ENCODE measurements at places on chromosomes 6 and 20.

- DNase-seq, result no peak
Measured at GRCh38 chr6:71383901-71384489, 95.4 kb downstream of the OGFRL1 start.

- DNase-seq, result no peak
Measured at GRCh38 chr6:5736016-5736738, 270.5 kb downstream of the NRN1 start.

DNA sequence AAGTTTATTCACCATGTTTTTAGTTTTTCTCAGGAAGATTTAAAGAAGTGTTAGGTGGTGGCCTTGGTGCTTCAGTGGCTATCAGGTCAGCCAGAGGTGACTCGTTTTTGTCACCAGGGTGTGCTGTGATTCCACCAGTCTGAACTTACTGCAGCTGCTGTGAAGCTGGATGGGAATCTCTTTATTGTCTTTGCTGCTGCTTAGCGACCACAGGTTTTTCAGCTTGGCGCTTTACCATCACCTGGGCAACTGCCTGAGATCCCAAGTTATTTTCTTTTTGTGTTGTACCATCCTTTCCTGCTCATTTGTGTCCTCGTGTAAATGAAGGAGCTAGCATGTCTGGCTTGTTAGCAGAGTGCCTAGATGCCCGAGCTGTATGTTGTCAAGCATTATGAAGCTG lies 146.9 kb downstream of the MACROD2 start:
- DNase-seq, result no peak

DNA sequence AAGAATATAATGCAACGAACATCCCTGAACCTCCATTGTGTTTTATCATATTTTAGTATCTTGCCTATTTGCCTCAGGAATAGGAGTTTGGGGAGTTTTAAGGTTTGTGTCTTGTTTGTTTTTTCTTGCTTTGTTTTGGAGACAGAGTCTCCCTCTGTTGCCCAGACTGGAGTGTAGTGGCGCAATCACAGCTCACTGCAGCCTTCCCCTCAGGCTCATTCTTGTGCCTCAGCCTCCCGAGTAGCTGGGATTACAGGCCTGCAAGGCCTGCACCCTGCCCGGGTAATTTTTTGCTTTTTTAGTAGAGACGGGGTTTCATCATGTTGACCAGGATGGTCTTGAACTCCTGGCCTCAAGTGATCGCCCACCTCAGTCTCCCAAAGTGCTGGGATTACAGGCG lies 63.3 kb upstream of the CARMIL1 start:
- DNase-seq, result no peak

DNA sequence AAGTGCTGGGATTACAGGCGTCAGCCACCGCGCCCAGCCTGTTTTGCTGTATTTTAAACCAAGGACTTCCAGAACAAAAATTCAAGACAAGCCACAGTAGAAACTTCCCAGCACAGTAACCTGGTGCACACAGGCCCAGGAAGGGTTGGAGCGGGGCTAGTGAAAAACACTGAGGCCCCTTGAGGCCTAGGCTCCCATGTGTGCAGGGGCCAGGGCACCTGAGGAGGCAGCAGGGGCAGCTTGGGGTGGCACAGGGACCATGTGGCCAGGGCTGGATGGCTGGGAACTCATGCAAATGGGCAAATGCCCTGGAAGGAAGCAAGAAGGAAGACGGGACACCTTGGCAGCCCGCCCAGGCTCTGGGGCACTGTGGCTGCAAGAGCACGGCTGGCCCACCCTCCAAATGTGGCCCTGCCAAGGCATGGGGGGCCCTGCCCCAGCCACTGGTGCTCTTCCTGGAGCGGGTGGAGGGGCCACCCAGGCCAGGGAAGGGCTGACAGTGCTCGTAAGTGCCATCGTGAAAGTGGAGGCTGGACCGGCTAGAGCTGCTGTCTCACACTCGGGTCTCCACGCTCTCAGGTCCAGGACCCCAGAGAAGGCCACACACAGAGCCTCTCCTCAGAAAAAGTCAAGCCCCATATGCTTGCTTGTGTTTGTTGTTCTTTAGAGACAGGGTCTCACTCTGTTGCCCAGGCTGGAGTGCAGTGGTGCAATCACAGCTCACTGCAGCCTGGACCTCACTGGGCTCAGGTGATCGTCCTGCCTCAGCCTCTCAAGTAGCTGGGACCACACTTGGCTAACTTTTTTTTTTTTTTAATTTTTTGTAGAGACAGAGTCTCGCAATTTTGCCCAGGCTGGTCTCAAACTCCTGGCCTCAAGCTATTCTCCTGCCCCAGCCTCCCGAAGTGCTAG lies 10.3 kb downstream of the SLC2A4RG start:
- DNase-seq, result no peak

DNA sequence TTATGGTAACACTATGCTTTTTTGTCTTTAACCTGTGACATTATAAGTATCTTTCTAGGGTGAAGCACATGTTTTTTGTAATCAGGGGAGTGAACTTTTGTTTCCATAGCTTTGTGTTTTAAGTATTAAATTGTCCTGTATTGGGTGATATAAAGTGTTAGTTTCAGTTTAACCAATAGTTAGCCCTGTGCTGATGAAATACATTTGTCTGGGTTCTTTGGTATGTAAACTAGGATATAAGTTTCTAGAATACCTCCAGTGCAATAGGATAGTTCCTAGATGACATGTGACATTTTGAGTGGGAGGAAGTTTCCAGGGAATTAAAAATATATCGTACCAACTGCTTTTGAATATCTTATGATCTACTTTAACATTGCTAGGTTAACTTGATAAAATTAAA lies 611.0 kb upstream of the MARCKS start:
- DNase-seq, result no peak

- no peak for DNase-seq
Measured at GRCh38 chr20:39993742-39994141, 695.3 kb downstream of the MAFB start.

Data from tibial artery (tissue), 4 donors.